ENCODE measurements at places on chromosomes 7 and 10.
A peak's percentile ranks its signal among the peaks of the same experiment; 100 is the strongest.

DNA sequence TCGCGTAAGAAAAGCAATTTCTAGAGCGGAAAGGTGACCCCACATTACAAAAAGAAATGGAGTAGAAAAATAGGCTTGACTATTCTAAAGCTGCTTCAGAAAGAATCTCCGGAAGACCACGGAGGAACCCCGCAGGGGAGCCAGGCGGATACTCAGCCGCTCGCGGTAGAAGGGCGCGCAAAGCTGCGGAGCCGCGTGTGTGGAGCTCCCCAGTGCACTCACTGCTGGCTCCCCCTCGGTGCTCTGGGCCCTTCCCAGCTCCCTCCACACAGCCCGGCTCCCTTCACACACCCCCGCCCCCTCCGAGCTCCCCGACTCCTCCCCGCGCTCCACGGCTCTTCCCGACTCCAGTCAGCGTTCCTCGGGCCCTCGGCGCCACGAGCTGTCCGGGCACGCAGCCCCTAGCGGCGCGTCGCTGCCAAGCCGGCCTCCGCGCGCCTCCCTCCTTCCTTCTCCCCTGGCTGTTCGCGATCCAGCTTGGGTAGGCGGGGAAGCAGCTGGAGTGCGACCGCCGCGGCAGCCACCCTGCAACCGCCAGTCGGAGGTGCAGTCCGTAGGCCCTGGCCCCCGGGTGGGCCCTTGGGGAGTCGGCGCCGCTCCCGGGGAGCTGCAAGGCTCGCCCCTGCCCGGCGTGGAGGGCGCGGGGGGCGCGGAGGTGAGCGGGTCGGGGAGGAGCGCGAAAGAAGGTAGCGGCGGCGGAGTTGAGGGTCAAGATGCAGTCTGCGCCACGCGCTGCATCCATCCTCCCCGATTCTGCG lies at the start of gene STEAP2:
Gene STEAP2 (plus strand): TSS at position 350 of the 758 bp plus-strand sequence. CDS start 13,343 bp downstream, outside the sequence.
- DNase-seq: peak; percentile 89

GRCh38 chr7:31091924-31092434 lies 39.9 kb downstream of the ADCYAP1R1 start:
- DNase-seq: no peak

DNA sequence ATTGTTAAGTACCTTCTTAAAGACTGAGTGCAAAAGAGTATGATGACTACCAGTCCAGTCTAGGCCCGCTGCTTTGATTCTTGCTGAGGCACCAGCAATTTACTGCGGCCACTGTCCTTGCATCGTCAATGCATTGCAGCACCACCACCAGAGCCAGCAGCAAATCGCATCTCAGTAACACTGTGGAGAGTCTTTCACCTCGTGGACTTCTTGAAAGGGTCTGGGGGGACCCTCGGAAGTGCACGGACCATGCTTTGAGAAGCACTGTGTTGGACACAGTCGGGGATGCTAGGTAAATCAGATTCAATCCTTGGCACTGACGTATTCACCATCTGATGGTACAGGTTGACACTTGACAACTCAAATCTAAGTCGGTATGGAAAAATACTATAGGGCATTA lies 493.6 kb downstream of the RPS24 start:
- DNase-seq: no peak

DNA sequence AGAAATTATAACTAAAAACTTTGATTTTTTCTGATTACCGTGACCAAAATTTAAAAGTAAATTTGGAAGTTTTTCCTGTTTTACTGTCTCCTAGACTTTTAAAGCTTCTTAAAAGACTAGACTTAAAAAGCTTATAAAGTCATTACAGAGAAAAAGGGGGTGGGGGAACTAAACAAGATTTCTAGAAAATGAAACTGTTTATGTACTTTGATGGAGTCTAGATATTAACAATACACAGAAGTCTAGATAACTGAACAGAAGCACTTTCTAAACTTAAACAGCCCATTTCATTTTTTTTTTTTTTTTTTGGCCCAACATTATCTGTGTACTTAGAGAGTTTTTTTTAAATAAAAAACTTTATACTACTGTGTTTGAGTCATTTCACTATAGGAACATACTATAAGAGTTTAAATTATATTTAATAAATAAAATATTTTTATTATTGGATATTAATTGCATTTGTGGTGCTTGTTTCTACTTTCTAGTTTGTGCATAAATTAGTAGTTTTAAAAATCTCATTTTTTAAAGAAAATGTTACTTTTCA lies 98.5 kb downstream of the PHTF2 start:
- DNase-seq: no peak

- no peak for DNase-seq
Measured at GRCh38 chr10:132634241-132634946, 96.8 kb downstream of the INPP5A start.

- DNase-seq: peak; percentile 11
Measured at GRCh38 chr7:102153599-102153946, 133.1 kb upstream of the SH2B2 start.

- DNase-seq: no peak
Measured at GRCh38 chr7:28070297-28071055, 110.1 kb downstream of the JAZF1 start.

GRCh38 chr7:27339478-27339877 lies 96.9 kb downstream of the EVX1 start:
- DNase-seq: no peak

- DNase-seq: no peak
Measured at GRCh38 chr10:84193327-84193726, 1.0 kb upstream of the CDHR1 start.

DNA sequence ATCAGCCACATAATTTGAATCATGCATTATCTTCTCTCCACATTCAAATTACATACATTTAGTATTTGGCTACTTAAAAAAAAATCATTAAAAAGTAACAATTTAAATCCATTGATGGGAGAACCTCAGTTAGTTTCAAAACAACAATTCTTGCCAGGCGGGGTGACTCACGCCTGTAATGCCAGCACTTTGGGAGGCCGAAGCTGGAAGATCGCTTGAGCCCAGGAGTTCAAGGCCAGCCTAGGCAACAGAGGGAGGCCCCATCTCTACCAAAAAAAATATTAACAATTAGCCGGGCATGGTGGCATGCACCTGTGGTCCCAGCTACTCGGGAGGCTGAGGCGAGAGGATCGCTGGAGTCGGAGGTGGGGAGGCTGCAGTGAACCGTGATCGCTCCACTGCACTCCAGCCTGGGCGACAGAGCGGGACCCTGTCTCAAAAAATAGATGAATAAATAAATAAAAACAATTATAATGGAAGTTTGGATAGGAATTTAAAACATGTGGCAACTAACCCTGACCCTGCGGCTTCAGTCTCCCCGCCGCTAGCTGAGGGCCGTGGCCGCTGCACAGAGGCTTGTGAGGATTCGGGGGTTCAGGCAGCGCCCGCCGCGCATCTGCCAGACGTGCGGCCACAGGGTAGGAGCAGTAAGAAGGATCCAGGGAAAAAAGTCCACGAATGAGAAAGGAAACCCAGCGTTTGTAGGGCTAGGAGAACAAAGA lies 1.1 kb upstream of the CSGALNACT2 start:
- no peak for DNase-seq

- no peak for DNase-seq
Measured at GRCh38 chr7:17058568-17058967, 176.8 kb upstream of the AGR3 start.

DNA sequence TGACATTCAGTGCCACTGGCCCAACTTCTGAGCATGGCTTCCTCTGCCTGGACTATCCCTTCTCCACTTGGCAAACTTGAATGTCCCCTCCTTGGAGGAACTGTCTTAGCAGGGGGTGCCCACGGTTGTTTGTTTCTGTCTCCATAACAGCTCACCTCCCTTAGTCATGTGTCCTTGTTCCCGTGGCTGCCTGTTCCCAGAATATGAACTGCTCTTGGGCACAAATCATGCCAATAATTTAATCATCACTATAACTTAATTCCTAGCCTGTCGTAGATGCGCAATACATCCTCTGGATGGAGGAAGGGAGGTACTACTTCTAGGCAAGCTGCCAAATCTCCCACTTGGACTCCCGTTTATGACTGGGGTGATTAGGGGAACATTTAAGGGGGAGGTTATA lies 173.1 kb downstream of the MYOF start:
- no peak for DNase-seq

- DNase-seq: no peak
Measured at GRCh38 chr10:88216976-88217375, 353.6 kb downstream of the PTEN start.

DNA sequence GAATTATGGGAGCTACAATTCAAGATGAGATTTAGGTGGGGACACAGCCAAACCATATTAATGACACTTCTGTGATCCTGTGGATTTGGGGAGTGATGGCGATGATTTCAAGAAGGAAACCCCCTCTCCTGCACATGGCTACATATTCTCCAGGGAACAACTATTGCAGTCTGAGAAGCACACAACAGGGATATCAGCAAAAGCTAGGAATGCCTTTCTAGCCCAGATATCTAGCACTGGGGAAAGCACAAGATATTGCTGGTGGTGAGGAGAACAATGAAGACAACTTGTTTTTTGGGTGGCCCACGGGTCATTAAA lies 24.3 kb downstream of the EPDR1 start:
- DNase-seq: no peak

GRCh38 chr10:30834153-30834552 lies 197.5 kb downstream of the ZNF438 start:
- DNase-seq: no peak

GRCh38 chr10:1132584-1132983 lies 76.4 kb downstream of the WDR37 start:
- DNase-seq: no peak

GRCh38 chr10:22453948-22454591 lies 108.8 kb downstream of the SPAG6 start:
- no peak for DNase-seq

- DNase-seq: no peak
Measured at GRCh38 chr10:21247592-21247991, 277.9 kb downstream of the SKIDA1 start.

DNA sequence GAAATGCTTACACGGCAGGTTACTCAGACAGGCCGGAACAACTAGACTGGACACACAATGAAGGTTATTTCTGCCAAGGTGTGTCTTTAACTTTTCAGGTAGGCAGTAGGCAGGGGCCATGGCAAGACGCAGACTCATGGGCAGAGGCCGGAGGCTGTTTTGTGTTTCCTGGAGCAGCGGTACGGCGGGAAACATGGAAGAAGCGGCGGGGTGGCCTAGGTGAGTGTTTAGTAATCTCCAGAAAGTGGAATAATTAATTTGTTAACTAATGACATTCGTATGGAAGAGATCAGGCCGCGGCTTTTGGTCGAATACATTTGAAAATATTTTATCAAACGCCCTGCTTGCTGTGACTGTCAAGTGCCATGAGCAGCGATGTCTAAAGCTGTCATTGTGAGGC lies 277.8 kb downstream of the WDR37 start:
- DNase-seq: no peak

- DNase-seq: peak; percentile 87
Measured at GRCh38 chr10:3467052-3467951, 294.7 kb upstream of the PITRM1 start.

- DNase-seq: no peak
Measured at GRCh38 chr10:73991884-73992245, 6.1 kb upstream of the VCL start.

GRCh38 chr10:51860257-51860656 lies 160.9 kb upstream of the CSTF2T start:
- DNase-seq: peak; percentile 36

GRCh38 chr10:1954300-1954699 lies 217.0 kb upstream of the ADARB2 start:
- no peak for DNase-seq

DNA sequence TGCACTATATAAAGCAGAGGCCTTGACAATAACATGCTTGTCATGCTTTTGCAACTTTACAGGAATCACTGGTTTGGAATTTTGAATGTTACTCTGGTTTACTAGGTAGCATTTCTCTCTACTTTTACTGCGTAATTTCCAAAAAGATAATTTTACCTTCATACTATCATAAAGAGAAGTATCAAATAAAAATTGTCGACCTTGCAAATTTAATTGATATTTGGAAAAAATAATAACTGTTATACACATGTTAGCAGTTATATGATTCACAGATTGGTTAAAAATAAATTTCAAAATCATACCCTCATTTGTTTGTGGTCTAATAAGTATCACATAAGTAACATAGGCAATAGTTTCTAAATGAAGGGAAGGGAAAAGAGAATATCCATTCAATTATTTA lies 228.5 kb upstream of the CACNA2D1 start:
- no peak for DNase-seq

GRCh38 chr10:124802313-124802675 lies 675 bp downstream of the ABRAXAS2 start:
- DNase-seq: no peak

- DNase-seq: no peak
Measured at GRCh38 chr10:125515571-125515970, 167.4 kb downstream of the TEX36 start.

DNA sequence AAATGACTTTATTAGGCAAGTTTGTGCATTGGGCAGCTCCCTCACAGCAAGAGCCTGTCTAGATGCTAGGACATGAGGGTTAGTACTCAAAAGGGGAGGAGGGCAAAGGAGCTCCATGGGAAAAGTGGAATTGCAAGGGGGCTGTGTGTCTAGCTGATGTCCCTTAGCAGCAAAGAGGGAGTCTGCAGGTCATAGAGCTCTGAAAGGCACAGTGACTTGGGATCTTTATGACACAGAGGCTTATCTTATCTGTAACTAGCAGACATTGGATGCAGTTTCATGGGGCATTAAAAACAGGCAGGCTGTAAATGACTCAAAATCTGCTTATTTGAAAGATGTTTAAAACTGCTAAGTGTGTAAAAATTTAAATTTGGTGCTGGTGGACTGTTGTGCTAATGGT lies 556.2 kb upstream of the FZD8 start:
- DNase-seq: no peak

GRCh38 chr10:62651341-62651740 lies 153.2 kb upstream of the ADO start:
- DNase-seq: no peak

DNA sequence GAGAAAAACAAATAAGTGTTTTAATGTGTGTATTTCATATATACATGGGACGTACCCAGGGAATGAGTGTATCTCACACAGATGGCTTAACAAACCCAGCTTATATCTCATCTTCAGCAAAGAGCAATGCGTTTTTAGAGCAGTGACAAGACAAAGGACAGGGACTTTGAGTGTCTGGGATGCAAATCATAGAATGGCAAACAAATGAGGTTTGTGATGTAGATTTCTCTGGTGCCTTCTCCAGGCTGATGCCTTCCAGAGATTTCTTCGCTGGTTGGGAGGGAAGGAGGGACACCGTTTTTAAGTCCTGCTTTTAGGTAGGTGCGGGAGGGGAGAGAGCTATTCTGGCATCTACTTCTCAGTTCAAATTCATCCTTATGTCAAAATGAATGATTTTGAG lies 16.6 kb downstream of the LANCL2 start:
- DNase-seq: no peak

DNA sequence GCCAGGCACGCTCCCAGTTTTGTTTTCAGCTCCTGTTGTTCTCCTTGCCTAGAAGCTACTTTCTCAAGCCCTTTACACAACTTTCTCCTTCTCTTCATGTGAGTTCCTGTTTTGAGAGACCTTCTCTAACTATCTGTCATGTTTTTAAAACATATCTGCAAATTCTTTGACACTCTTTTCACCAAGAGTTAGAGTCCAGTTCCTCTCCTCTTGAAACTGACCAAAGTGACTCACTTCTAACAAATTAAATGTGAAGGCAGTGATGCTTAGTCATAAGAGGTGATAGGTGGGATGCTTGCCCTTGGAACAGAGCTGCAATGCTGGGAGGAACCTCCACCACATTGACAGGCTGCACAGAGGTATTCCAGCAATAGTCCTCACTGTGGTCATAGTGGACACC lies 25.3 kb downstream of the ZSCAN25 start:
- DNase-seq: no peak

- no peak for DNase-seq
Measured at GRCh38 chr10:70481105-70481504, 2.5 kb downstream of the PALD1 start.

All from heart right ventricle (tissue), 16 donors.